Suppressor macrophage treated with lipopolysaccharide for 1 hour (primary cell): ENCODE measurements at places on chromosomes 2 and 18.

GRCh38 chr2:64678771-64679590 is 25.3 kb upstream of the SERTAD2 start:
- no peak for DNase-seq

DNA sequence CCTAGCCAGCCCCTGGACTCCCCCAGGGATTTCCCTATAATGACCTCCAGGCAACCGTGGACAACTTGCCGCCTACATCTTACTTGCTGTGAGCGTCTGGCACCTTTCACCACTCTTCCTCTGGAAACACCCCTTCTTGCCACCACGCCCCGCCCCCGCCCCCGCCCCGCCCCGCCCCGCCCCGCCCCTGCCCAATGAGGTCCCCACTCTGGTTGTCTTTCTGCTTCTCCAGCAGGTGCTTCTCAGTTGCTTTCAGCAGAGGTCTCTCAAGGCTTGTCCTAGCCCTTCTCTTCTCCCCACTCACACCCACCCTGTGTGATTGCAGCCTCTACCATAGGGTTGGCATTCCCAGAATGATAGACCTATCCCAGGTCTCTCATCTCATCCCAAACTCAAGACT is 214.5 kb downstream of the EN1 start:
- DNase-seq, result peak; percentile 1

DNA sequence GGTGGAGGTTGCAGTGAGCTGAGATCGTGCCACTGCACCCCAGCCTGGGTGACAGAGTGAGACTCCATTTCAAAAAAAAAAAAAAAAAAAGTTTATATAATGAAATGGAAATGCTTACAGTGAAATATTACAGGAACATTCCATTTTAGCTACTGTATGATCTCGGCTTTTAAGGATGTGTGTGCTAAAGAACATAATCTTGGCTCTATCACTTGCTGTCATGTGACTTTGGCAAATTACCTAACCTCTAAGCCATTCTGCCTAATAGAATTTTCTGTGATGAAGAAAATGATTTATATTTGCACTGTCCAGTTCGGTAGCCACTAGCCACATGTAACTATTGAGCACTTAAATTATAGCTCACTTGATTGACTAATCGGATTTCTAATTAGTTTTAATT is 36.3 kb downstream of the SMAD4 start:
- no peak for DNase-seq

GRCh38 chr18:56517196-56517595 is 121.2 kb downstream of the TXNL1 start:
- no peak for DNase-seq

DNA sequence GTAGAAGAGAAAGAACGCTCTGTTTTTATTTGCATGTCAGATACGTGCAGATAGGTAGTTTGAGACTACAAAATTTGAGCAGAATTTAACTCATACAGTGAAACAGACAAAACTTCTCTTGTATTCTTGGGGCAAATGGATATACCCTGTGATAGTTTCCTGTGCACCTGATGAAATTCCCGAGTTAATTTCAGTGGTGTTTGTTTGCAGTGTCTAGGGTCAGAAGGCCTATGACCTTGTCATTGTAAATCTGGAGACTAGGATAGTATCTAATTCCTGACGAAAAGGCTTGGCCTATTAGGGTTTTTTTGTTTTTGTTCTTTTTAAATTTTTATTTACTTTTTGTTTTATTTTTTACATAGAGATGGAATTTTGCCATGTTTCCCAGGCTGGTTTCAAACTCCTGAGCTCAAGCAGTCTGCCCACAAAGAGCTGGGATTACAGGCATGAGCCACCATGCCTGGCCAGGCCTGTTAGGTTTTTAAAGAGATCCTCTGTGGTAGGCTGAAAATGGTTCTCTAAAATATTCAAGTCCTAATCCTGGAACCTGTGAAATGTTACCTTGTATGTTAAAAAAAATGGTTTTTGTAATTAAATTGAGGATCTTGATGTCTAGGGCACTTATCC is 17.6 kb downstream of the LCLAT1 start:
- no peak for DNase-seq

DNA sequence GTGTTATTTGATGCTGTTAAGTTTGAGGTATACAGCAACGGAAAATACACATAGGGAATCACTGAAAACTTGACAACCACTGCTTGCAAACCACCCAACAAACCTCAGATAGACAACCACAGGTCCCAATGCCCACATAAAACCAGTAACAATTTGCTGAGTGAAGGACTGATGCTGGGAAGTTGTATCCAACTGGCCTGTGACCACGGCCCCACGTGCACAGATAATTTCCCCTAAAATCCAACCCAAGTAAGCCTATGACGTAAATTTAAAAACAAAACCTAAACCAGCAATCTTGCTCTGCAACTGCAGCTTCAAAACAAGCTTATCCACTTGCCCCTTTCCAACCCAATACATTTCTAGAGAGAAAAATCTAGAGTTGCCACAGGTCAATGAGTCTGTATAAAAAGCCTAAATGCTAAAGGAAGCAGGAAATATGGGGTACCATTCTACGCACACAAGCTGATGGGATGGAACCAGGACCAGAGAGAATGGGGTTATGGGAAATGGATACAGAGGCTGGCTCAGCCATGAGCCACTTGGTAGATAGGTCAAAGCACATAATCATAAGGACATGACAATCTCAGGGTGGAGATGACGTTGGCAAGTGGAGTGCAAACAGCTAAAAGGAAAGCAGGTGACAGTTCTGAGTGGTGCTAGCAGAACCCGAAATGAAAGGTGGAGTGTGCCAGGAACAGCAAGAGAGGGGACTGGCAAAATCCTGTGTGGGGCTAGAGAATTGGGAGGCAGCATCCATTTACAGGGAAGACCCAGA is 27.8 kb upstream of the CREB1 start:
- peak; percentile 83 for DNase-seq

- no peak for DNase-seq
These were observed 27.4 kb downstream of the SMYD1 start for GRCh38 chr2:88095022-88095421.

GRCh38 chr2:219173176-219173575 is 3.3 kb upstream of the SLC23A3 start:
- DNase-seq, result no peak

- DNase-seq, result no peak
These were observed 7.3 kb upstream of the SLC3A1 start for GRCh38 chr2:44267796-44268648.

DNA sequence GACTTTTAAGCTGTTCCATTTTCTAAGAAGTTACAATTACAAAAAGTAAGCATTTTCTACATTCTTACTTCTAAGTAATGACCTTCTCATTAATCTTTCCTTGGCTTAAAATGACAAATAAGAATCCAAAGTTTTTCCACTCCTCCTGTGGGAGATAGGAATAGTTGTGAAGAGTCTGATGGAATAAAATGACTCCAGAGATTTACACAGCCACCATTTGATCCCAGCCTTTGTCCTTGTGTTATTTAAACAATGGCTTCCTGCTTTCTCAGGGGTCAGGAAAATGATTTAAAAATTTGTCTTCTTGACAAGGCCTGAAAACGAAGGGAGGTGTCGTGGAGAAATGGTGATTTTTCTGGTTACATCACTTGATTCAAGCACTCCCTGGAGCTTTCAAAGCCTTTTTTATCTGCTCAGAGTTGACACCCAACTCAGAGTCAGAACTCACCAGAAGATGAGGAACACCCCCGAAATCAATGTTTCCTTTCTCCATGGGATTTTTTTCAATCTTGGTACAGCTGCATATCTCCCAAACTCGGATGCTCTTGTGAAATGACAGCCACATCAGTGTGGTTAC is 106.5 kb downstream of the GALNT3 start:
- no peak for DNase-seq

DNA sequence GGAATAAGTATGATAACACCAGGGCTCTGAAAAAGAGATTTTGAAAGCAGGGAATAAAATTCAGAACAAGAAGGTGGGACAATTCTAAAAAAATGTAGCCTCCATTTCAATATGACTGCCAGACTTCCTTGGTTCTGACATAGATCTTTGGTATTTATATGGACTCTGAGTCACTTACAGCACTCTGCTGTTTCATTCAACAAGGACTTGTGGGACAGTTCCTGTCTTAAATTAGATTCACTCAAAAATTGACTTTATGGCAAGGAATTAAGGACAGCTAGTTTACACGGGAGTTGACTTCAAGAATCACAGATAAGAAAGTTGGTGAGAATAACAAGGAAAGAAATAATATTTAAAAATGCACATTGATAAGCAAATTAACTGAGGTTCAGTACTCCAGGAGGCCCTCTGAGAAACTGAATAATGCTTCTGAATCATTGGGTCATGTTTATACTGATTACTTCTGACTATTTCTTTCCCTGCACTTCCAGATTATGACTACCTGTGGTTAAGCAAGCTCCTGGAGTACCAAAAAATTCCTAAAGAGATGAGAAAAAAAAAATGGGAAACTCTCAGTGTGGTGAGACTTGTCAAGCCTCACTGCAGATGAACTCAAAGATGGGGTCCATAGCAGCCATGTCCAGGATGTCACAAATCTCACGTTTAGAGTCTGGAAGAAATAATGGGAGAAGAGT is 828.3 kb upstream of the PIK3C3 start:
- no peak for DNase-seq

DNA sequence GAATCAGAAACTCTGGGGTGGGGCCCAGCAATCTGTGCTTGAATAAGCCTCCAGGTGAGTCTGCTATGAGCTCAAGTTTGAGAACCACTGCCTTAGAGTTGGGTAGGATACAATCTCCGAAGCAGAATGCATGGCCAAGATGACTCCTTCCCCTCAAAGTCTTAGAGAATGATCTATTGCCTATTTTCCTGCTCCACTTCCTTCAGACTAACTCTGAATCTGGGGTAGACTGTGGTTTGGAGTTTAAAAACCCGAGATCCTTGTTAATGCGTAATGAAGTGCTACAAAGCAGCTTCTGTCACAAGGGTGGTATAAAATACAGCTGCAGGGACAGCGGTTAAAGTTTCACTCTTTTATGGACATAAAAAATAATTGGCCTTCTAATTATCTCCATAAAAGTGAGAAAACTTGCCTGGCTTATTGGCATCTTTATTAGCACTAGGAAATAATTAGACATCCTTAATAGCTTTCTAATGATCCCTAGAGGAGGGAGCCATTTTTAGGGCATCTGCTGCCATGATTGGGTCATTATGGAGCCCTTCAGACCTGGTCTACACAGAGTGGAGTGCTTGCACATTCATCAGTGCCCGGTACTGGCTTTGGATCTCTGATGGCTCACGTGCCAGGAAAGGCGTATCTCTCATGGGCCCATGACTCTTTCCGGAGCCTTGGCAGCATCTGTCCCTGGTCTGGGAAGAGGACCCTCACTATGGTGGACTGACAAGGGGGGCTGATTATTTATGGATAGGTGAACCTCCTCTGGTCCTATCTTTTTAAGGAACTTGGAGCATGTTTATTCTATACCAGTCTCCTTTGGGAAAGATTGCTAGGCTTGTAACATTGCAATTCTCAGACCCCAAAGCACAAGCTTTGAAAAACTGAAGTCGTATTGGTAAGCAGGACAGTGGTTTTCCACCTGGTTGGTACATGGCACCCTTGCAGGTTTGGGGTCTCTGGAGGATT is 28.2 kb downstream of the SIX2 start:
- no peak for DNase-seq

DNA sequence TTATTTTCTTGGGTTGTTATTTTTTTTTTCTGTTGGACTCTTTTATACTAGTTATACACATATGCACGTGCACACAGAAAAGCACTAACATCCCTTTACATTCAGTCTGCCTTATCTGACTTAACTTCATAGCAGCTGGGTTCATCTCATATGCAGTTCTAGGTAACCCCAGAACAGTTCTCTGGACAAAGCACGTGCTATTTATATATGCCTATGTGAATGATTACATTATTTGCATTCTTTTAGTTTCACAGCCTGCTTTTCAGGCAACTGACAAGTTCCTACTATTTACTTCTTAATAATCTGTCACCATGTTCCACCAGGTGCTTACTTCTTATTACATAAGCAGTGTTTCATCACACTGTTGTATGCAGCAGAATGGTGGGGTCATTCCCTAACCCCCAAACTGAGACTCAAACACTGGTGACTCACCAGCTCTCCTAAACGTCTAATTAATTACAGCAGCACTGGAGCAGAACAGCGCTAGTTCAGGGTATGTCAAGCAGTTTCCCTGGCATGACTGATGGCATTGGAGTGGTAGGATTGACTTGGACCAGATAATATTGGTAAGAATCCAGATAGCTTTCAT is 372.8 kb downstream of the CLIP4 start:
- no peak for DNase-seq

- DNase-seq, result no peak
These were observed 14.1 kb downstream of the ZFP36L2 start for GRCh38 chr2:43212216-43212835.

DNA sequence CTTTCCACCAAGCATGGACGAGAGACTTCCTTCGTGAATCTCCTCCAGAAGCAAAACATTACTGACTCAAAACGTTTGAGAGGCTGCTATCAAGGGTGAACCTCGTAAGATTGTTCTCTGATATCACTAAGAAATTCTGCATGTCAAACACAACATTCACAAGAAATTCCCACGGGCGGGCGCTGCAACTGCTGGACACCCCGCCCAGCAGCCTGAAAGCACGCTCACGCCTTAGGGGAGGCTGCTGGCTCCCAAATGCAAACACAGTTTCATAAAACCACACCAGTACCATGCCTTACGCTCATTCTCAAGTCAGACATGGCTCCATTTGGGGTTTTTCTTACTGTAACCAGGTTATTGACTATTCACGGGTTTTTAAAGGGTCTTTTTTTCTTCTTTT is 39.0 kb downstream of the MBP start:
- DNase-seq, result no peak
